ENCODE measurements at places on chromosomes 7 and 10.
A peak's percentile ranks its signal among the peaks of the same experiment; 100 is the strongest.

- no peak for DNase-seq
These were observed 7.7 kb downstream of the ZNF33B start for GRCh38 chr10:42630537-42631134.

DNA sequence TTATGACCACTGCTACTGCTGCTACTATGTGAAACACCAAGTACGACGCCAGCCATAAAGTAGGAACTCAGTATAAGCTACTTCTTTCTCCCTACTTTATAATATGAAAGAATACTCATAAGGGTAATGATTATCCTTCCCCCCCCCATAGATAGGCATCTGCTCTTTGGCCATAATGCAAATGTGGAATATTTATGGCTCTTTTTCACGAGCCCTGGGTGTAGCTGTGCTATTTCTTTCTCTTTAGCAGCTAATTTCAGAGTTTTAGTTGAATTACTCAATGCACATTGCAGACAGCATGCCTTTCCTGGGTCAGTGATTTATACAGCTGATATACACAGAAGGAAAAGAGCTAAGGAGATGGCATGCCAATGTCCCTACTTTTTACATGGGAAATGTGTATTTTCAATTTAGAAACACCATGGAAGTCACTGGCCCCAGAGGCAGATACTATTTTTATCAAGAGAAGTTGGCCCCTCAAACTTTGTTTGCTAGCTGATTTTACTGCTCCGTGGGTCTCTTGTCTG, 234.1 kb upstream of the KIAA1217 start:
- no peak for DNase-seq

GRCh38 chr10:123381224-123381623, 227.0 kb downstream of the BUB3 start:
- DNase-seq, result no peak

GRCh38 chr10:87694011-87694794, 34.5 kb downstream of the PAPSS2 start:
- no peak for DNase-seq

- DNase-seq, result no peak
These were observed 96.1 kb downstream of the SH3PXD2A start for GRCh38 chr10:103759100-103759781.

GRCh38 chr7:142177869-142178268, 66.4 kb downstream of the MGAM2 start:
- DNase-seq, result no peak

DNA sequence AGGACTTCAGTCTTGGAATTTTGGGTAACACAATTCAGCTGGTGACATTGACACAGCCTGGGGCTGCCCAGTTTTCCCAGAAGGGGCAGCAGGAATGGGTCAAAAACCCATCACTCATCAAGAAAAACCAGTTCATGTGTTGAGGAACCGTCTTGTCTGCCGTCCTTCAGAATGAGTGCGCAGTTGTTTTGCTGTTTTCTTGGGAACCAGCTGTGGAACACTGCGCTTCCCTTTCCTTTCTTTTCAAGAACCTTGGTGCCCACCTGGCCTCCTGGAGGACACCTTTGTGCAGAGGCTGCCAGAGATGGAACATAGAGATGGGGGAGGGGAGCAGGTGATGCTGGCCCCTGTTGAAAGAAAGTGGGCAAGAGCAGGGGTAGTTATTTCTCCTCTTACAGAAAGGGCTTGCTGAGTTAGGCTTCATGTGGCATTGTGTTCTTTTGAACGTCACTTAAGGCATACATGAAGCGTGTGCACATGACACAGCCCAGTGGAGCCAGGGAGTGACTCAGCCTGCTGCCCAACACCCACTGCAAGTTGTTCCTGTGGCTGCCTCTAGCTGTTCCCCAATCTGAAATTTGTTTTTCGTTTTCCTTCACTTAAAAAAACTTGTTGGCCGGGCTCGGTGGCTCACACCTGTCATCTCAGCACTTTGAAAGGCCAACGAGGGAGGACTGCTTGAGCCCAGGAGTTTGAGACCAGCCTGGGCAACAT, 87.4 kb upstream of the TNS3 start:
- peak; percentile 75 for DNase-seq

DNA sequence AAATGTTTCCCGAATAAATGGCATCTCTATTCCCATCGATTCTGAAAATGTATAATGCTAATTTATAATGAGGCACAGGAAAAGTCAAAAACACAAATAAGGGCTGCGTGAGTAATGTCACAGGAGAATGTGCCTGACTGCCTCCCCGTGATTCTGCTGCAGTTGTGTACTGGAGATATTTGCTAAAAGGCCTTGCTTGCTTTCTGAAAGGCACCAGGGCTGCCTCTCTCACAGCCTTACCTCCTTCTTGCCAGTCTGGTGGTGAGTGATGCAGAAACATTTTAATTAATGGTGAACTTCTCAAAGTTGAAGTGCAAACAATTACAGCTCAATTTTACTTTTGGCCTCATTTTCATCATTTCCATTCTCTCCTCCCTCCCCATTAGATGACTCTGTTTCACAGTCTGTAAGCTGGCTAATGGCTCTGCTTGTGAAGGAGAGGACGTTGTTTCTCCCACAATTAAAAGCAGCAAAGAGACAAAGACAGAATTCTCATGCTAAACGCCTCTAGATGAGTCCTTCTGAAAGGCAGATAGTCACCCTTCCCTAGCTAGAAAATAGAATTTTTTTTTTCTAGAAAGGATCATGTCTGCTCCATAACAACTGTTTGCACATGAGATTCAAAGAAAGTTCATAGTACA, 377.6 kb downstream of the MDFIC start:
- DNase-seq, result no peak

DNA sequence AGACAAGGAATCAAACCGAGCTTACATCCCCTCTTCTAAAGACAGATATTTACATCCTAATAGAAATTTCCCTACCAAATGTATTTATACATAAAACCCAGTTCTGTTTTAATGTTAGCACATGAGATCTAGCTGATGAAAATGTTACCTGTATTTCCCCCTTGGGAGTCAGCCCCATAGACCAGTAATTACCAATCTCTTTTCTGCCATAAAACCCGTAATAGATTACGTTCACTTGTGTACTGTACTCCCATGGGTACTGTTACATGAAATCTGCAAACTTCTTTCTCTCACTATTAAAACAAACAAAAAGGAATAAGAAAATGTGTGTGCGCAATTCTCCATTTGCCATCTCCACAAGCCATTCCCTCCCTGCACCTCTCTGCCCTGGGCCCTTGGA, 450.9 kb downstream of the CALN1 start:
- no peak for DNase-seq

DNA sequence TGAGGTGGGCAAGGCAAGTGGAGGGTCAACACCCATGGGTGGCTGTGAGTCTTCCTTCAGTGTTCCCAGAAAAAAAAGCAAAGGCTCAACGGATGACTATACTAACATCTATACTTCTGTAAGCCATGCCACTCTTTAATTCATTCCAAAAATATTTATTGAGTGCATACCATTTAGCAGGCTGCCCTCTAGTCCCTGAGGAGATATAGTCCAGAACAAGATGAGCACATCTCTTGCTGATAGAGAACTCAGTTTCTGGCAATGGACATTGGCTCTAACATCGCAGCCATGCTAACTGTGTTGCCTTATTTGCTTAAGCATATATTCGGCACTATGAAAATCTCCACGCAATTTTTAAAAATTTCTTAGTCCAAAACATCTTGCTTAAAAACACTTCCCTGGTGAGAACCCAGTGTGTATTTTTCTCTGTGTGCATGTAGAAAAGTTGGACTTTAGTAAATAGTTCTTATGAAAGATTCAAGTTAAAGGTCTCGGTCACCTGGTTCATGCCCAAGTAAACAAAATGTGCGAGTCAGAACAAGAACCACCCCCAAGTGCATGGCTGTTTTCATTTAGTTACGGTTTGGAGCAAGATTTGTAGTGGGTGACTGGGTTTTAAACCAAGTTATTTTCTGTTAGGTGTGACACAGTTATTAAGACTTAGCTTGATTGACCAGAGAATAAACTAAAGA, 69.8 kb downstream of the MET start:
- no peak for DNase-seq

GRCh38 chr7:19020062-19020461, 97.4 kb downstream of the TWIST1 start:
- DNase-seq, result no peak

Measured in left renal pelvis (tissue), 4 donors.